Muscle of leg (tissue), 16 donors: ENCODE measurements at places on chromosomes 7 and 10.

GRCh38 chr10:124827474-124827873 lies 25.9 kb downstream of the ABRAXAS2 start:
- DNase-seq = peak; percentile 50

DNA sequence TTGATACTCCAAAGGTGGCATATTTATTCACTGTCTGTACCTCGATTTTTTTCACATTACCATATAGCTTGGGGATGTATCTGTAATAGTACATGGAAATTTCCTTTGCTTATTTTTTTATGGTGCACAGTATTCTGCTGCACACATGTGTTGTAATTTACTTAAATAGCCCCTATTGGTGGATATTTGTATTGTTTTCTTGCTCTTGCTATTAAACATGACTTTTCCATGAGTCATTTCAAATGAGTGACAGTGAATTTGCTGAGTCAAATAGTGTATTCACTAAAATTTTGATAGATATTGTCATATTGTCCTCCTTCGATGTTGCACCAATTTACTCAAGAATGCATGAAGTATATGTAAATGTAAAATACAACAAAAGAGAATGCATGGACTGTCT lies 122.7 kb upstream of the STEAP4 start:
- no peak for DNase-seq

DNA sequence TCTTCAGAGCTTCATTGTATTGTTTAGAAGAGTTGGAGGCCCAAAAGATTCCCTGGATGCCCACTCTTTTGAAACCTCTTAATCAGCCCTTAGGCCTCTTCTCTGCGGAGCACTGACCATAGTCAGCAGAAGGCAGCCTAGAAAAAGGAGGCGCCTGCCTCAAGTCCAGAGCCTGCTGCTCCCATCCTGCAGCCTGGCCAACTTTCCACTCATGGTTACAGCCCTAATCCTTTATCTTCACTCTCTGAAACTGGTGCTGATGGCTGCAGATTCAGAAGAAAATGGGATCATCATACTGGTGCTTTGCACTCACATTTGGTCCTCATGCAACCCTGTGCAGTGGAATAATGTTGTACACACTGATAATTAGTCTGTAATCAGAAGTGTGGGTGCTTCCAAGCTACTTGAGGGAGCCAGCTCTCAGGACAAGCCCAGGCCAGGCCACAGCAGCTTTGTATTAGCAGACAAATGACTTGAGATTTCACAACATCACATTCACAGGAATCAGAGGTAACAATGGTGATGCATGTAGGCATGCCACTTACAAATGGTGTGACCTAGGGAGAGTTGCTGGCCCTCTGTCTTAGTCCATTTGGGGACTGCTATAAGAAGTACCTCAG lies 272.9 kb downstream of the GALNT17 start:
- peak; percentile 29 for DNase-seq

DNA sequence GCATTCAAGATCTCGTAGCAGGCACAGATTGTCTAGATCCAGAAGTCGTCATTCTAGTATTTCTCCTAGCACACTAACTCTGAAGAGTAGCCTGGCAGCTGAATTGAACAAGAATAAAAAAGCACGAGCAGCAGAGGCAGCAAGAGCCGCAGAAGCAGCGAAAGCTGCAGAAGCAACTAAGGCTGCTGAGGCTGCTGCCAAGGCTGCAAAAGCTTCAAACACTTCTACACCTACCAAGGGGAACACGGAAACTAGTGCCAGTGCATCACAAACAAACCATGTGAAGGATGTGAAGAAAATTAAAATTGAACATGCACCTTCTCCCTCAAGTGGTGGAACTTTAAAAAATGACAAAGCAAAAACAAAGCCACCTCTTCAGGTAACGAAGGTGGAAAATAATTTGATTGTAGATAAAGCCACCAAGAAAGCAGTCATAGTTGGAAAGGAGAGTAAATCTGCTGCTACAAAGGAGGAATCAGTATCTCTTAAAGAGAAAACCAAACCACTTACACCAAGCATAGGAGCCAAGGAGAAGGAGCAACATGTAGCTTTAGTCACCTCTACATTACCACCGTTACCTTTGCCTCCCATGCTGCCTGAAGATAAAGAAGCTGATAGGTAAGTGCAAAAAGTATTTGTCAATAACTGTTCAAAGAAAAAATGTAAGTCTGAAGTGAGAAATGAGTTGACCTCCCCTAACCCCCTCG lies 37.7 kb downstream of the CDK13 start:
- DNase-seq = no peak

GRCh38 chr7:136728945-136729344 lies 139.5 kb upstream of the CHRM2 start:
- DNase-seq = no peak

DNA sequence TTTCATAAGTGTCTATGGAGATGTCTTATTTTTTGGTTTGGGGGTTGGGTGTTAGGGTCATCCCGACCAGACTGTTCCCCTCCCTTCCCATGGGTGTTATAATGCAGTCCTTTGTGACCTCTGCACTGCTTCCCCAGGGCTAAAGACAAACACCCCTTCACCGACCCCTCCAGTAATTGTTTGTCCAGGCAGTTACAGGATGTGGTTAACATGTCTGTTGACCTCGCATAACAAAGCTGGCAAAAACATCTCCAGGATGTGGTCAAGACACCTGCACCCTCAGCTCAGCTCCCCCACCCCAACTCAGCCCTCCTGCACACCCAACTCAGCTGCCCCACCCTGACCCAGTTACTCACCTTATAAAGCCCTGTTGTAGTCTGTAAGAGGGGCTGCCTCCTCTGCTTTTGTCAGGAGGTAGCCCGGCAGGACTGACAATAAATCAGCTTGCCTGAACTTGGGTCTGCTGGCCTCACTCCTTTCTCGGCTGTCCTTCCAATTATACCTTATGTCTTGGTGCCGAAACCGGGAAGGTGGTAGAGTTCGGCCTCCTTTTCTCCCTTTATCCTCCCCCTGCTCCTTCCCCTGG lies 102.2 kb downstream of the ZNF92 start:
- peak; percentile 9 for DNase-seq

DNA sequence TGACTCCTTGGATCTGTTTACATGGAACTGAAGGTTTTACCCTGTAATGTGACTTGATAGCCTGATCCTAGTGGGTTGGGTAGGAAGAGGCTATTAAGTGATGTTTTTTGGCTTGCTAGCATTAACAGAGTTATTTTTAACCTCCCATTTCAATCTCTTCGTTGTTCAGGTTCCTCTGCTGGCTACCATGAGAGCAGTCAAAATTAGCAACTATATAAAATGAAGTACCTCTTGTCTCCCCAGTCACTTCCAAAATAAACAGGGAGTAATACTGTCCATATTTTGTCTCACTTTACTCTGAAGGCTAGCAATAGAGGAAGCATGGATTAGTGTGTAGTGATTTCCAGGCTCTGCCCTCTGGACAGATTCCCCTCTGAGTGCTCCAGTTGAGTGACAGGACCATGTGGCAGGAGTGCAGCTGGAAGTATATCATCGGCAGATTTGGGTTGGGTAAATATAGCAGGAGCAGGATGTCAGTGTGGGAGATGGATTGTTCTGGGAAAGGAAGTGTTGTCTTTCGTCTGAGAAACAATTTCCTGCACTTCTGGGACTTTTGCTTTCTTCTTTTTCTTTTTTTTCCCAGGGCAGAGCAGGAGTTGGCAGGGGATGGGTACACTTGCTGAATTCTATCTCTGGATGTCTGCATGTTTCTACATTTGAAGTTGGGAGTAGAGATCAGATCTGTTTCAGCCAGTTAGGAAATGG lies 35.2 kb downstream of the GBF1 start:
- DNase-seq = peak; percentile 95

GRCh38 chr7:130650611-130651120 lies 17.9 kb downstream of the COPG2 start:
- peak; percentile 45 for DNase-seq
